ENCODE measurements at places on chromosomes 7 and 10. TPM values are rescaled to one million over a fixed set of nuclear protein-coding genes. Genes with fewer than 3 reads are reported as not detected.

DNA sequence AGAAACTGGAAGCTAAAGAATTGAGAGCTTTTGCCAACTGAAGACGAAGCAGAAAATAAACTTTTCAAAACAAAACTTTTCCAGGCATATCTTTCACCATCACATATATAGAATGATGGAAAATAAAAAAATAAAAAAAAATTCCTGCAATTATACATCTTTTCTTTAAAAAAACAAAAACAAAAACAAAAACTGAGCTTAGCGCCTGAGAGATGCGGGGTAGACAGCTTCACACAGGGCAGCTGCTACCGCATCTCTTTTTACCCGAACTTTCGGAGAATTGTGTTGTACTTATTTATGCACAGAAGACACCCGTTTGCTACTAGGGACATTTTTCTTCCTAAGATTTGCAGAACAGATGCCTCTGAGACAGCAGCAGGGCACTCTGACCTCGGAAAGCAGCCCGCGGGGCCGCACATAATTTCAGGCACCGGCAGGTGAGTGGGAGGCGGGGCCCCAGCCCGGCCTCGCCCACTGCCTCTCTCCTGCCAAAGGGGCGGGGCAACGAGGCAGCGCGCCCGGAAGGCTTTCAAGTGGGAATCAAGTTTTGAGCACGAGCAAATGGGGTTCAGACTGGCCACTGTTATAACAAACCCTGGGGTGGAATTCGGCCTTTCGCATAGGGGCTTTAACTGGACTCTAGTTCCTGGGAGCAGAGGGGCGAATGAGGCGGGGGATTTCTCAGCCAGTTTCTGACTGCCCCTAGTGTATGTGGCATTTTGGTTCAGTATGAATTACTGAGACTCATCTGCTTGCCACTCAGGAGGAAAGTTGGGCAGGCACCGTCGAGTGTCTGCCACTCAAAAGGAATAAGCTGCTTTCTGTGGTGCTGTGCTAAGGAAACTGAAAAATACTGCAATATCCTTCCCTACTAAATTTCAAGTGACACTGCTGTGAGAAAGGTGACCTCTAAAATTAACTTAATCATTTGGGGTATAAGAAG lies 18.5 kb upstream of the FAM133B start:
- DNase-seq = no peak

DNA sequence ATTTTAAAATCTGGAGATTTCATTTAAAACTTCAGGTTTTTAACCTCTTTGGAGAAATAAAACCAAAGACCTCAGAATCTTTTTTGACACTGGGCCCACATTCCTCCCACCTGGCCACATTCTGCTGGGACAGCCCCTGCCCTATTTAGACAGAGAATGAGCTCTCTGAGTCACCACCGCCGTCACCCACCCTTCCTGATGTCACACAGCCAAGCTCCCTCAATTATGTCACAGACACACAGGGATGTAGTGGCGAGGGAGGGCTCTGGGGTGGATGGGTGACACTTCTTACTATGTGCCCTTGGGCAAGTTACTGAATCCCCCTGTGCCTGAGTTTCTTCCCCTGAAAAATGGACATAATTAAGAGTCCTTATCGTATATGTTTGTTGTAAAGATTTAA lies 162.6 kb downstream of the RAB11FIP2 start:
- no peak for DNase-seq

DNA sequence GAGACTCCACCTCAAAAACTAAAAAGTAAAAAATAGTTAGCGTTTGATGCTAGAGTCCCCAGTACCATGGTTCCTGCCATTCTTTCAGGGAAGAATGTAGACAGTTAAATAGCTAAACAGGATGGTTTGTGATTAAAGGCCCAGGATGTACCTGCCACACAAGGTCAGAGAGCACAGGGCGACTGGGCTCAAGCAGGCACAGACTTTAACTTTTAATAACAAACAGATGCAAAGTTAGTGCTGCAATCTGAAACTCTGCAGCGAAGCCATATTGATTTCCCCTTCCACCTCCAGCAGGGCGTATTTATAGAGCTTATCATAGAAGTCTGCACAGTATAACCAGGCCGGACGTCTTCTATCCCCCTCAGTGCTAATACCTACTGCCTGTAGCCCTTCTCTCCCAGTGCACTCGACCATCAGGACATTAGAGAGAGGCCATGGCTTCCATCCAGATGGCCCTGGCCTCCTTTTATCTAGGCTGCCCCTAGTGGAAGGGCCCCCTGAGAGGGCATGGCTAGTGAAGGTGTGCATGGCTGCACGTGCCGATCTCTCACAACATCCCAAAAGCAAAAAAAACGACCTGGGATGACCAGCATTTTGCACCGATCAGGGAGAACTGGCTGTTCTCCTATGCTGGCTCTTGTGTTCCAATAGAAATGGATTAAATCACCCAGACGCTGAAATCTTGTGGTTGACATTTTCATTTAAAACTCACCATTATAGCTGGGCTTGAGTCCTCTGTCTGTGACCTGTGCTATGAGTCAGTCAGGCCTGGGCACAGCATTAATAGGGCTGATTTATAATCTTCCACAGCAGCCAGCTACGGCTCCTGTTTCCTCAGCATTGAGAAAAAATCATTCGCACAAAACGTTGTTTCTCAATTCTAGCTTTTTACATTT lies 7.6 kb upstream of the BAG3 start:
- no peak for DNase-seq

DNA sequence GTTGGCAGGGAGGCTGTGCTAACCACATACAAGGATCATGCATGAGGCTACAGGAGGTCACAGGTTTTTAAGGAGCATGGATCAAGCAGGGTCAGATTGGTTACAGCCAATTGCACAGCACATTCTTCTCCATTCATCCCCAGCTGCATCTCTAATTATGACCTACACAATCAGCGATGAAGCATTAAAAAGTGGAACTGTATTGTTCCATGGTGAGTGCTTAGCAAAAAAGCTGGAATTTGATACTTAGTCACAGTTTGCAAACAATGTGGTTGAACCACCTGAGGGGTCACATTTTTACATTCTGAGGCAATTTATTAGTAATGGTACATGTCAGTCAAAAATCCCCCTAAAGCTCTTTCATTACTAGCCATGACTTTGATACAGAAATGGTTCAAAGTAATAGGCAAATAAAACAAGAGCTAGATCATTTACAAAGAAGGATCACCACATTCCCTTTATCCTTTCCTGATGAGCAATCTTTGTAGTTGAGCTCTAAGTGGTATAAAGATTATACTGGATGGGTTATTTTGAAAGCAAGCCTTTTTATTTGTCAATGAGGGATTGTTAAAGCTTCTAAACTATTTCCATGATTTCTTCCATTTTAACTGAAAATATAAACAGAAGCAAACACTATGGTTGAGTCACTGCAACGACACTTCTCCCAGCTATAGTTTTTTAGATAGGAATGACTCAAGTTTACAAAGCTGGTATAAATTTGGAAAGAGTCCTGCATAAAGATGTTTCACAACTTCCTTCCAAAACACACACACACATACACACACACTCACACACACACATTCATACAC lies 217.8 kb upstream of the SEMA3A start:
- no peak for DNase-seq

- no peak for DNase-seq
Observed at GRCh38 chr10:47016564-47016963, 105.3 kb downstream of the PTPN20 start.

DNA sequence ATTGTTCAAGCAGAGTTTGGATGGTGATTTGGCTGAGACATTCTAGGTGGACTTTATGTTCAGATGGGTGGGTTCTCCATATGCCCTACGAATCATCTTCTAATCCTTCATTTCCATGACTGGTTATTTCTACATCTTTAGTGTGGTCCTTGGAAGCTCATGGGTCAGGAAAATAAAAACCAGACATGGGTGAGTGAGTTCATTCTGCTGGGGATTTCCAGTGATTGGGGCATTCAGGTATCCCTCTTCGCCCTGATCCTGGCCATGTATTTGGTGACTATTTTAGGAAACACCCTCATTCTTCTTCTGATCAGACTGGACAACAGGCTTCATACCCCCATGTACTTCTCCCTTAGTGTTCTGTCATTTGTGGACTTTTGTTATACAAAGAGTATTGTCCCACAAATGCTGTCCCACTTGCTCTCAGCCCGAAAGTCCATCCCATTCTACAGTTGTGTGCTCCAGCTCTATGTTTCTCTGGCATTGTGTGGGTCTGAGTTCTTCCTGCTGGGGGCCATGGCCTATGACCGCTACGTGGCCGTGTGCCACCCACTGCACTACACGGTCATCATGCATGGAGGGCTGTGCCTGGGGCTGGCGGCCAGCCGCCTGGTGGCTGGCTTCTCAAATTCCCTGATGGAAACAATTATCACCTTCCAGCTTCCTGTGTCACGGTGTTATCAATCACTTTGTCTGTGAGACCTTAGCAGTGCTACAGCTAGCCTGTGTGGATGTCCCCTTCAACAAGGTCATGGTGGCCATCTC lies 19.2 kb upstream of the OR6B1 start:
- no peak for DNase-seq

- peak; percentile 6 for DNase-seq
Observed at GRCh38 chr10:124007102-124007772, 86.2 kb downstream of the CHST15 start.

DNA sequence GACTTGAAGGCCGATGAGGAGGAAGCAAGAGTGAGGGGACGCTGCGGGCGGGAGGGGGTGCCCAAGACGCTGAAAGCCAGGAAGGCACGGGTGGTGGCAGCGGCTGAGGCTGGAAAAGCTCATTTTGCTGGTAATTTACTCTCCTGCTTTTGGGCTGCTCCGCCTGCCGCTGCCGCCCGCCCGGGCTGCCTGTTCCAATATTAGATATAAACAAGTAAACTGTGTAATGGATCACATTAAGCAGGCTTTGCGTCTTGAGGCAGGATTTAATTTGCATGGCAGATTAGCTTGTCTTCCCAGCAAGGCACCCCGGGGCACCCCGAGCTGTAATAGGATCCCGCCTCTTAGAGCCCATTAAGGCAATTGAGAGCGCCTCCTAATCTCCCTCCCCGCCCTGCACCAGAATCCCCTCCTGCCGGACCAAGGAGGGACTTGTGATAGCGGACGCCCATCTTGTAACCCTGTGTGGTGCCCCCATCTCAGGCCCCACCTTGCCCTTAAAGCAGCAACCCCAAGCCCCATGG lies 46.1 kb upstream of the SLF2 start:
- peak; percentile 49 for DNase-seq

DNA sequence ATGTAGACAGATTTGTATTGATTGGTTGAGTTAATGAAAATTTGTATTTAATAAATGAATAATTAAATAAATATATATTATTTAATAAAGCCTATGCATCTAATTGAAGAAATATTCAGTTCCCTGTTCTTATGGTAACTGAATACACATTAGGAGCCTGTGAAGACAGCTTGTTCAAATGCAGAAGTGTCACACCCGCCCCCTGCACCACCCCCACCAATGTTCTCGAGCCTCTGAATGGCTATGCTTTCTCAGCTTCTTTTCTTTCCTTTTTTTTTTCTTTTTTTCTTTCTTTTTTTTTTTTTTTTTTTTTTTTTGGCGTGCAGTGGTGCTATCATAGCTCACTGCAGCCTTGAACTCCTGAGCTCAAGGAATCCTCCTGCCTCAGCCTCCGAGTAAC lies 38.3 kb upstream of the PARD3 start:
- DNase-seq = no peak

DNA sequence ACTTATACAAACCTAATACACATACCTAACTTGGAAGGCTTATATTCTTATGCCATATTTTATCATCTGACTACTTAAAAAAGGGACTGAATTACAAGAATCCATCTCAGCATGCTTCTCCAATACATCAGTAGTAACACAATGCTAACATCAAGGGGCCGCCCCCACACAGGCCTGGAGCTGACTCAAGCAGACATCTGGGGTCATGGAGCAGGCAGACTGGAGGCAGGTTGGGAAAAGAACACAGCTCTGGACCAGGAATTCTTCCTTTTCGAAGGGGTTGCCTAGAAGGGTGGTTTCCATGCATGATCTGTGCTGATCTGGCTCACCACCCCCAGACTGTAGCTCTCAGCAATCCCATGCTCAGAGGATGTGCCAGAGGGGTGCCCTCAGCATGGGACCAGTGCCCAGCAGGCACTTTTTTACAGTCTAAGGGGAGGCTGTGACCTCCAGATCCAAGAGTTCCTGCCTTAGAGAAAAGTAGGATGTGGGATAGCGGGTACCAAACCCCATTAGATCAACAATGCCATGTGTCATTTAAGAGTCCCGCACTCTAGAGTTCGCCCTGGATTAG lies 26.1 kb upstream of the DUSP5 start:
- DNase-seq = no peak

- peak; percentile 8 for DNase-seq
Observed at GRCh38 chr7:2010101-2010500, 222.6 kb downstream of the MAD1L1 start.

- DNase-seq = no peak
Observed at GRCh38 chr7:68295386-68295785, 1298.8 kb downstream of the TYW1 start.

DNA sequence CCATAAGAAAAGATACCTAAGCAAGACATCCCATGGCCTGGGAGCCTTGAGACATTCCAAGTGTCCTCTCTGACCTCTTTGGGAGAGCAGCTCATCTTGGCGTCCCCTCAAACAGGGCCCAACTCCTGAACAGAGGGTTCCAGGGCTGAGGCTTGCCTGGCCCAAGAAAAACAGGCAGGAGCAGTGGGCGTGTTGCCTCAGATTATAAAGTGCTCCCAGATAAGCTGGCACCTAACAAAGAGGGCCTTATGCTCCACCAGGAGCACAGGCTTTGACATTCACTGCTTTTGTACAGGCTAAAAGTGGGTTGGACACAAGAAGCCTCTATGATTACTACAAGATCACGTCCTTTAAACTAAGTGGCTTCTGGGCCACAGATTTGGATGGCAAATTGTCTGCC lies 193.1 kb downstream of the FGFR2 start:
- DNase-seq = no peak

DNA sequence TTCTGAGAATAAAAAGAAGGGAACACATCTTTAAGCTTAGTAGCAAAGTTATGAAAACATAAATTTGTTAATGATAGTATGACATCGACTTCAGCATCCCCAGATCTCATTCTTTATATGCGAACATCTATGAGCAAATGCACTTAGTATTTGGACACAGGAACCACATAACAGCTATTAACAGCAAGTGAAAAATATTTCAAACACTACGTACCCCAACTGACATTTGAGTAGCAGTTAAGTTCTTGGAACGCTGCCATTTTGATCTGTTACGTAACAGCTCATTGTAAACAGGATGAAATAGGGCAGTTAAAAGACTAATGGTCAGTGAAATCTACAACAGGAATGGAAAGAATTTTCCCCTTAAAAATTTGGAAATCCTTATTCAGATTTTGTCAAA lies 428.9 kb downstream of the TNS3 start:
- no peak for DNase-seq

DNA sequence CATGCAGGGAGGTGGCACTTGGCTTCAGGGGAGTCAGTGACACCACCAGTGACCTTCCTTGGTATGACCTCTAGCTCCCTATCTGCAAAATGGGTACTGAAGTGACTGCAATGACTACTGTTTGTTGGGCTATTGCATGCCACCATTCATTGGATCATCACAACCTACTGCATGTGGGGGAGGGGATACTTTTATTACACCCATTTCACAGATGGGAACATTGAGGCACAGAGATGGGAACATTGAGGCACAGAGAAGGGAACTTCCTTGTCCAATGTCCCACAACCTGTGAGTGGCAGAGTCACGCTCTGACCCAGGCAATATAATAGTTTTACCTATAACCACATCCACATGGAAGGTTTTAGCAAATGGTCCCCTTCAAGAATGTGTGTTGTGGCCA lies 12.2 kb upstream of the MYH16 start:
- no peak for DNase-seq

The KIAA1549 gene
- total RNA-seq = 40.2 TPM

The ICA1 gene
- 9.8 TPM for total RNA-seq

The TUBAL3 gene
- not detected for total RNA-seq

The GAD2 gene
- total RNA-seq = not detected

The CFAP69 gene
- total RNA-seq = 0.71 TPM

The PRR15 gene
- not detected for total RNA-seq

The STAMBPL1 gene
- 4.4 TPM for total RNA-seq

The ARL3 gene
- 20.3 TPM for total RNA-seq
